ENCODE measurements at places on chromosomes 7 and 10. TPM values are rescaled to one million over a fixed set of nuclear protein-coding genes. Genes with fewer than 3 reads are reported as not detected.
A peak's percentile ranks its signal among the peaks of the same experiment; 100 is the strongest.

- peak; percentile 74 for DNase-seq
Measured at GRCh38 chr10:132307823-132308586, at the start of gene STK32C. STK32C (minus strand) TSS chr10:132307950; CDS start chr10:132307833, 117 bp downstream.

CRTAC1 gene
- not detected for total RNA-seq

DNA sequence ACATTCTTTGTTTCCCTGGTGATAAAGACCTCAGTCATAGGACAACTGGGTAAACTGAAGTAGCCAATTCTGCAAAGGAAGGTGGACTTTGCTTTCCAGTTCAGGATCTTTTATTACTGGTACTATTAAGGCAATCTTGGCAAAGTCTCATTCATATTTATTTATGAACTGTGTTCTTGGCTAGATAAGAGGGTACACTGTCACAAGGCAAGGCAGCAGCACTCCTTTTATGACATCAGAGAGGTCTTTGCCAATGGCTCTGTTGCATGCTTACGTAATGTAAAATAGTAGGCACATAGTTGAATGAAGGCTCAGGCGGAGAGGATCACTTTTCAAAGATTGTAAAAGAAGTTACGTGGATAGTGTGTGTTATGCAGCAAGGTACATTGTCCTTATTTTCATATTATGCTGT, 63.7 kb upstream of the PDK4 start:
- DNase-seq = no peak

DNA sequence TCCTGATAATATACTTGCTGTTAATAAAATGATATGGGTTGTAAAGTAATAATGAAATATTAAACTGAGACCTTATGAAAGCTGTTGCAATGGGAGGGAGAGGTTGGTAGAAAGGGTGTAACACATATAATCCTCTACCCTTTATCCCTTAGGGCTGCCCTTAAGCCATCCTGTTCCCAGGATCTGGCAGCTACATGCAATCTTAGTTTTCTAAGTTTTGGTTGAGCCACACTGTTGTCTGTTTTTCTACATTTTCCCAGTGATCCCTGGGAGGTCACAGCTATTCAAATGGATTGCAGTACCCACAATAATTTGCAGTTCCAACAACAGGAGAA, 6.3 kb downstream of the COA1 start:
- DNase-seq = no peak

GRCh38 chr7:137934941-137935883, 66.7 kb downstream of the CREB3L2 start:
- no peak for DNase-seq

PILRA gene
- 0.92 TPM for total RNA-seq

LRRC61 gene
- total RNA-seq = 15.1 TPM

DNA sequence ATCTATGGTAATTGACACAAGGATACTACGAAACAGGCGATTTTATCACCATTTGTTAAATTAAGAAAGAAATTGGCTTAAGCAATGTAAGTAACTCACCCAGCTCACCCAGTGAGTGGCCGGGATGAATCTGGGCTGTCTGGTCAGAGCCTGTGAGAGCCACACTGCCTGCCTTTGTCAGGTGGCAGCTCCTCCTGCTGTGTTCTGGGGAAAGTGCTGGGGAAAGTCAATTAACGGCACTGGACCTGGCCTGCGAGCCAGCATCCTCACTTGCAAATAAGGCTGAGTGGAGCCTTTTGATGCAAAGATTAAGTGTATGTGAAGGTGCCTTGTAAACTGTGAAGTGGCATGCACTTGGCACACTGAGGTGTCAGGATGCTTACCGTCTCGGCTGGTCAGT, 13.4 kb upstream of the CXCL12 start:
- DNase-seq = no peak

GRCh38 chr7:1864161-1864940, 194.3 kb downstream of the ELFN1 start:
- no peak for DNase-seq

DNA sequence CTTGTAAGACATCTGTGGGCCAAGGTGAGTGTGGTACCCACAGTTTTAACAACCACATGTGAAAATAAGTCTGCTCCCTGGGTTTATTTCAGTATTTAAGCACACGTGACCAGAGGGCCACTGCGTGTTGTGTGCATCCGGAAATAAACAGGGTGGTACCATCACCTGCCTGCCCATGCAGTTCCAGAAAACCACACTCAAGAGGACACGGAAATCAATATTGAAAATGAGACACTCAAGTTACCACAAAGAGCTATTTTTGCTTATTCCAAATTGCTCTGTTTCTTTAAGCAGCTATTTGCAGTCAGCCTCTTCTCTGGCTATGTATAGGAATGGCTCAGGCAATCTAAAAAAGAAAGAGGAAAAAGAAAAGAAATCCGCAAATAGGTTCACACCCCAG, 71.8 kb upstream of the LOXL4 start:
- no peak for DNase-seq

- DNase-seq = peak; percentile 77
Measured at GRCh38 chr10:93554760-93555432, 11.6 kb upstream of the FFAR4 start.

GIMAP1 gene
- total RNA-seq = not detected

FAM25C gene
- total RNA-seq = not detected

C10orf67 gene
- total RNA-seq = 0.15 TPM

DNA sequence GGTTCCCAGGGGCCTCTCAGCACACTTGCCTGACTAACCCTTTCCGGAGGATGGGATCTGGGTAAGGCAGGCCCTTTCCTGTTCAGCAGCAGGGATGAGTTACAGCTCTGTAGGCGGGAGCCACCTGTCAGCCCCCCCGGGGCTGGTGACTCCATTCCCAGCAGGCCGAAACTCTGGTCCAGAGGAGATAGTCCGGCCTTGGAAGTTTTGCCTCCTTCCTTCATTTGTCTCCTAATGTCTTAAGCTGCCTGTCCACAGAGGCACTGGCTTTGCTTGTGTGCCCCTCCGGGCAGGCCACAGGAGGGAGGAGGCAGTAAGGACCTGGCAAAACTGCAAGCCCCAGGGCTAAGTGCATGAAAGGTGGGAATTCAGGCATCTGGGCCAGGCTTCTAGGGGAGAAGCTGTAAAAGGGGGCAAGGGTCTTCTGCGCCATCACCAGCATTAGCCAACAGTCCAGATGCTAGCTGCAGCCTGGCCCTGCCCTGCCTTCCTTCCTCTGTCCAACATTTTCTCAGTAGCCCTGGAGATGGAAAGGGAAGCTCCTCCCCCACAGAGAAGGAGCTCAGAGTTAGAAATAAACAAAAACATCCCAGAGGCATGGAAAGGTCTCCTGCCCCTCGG, 1.2 kb downstream of the ADIRF start:
- peak; percentile 65 for DNase-seq

DNA sequence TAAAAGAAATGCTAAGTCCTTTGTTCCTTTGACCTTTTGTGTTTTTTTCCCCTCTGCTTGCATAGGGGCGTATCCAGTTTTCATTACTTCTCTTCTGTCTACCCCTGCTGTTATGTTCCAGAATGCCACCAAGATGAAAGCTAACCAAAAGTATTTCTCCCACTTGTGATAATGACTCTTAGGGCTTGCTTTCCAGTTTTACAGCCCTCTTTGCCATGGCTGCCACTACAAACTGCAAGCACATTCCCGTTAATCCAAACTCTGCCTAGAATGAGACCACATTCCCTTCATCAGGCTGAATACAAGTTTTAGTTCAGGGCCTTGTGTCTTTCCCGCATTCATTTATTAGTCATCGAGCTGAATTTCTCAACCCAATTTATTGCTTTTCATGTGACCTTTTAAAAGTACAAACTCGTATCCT, 23.6 kb upstream of the CD36 start:
- DNase-seq = peak; percentile 63

Data from PC-3 (cell line).